Stimulated activated CD4-positive, alpha-beta T cell treated with anti-CD3 and anti-CD28 coated beads, Interleukin-15, amount 100 ng/mL, for 24 hours (primary cell): ENCODE measurements at places on chromosomes 1 and 21.

DNA sequence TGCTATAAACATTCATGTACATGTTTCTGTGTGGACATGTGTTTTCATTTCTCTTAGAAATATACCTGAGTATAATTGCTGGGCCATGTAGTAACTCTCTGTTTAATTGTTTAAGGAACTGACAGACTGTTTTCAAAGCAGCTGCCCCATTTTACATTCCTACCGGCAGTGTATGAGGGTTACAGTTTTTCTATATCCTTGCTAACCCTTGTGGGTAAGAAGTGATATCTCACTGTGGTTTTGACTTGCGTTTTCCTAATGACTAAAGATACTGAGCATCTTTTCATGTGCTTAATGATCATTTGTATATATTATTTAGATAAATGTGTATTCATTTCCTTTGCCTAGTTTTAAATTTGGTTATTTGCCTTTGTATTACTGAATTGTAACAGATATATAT, 81.7 kb downstream of the DNM3 start:
- no peak for DNase-seq

DNA sequence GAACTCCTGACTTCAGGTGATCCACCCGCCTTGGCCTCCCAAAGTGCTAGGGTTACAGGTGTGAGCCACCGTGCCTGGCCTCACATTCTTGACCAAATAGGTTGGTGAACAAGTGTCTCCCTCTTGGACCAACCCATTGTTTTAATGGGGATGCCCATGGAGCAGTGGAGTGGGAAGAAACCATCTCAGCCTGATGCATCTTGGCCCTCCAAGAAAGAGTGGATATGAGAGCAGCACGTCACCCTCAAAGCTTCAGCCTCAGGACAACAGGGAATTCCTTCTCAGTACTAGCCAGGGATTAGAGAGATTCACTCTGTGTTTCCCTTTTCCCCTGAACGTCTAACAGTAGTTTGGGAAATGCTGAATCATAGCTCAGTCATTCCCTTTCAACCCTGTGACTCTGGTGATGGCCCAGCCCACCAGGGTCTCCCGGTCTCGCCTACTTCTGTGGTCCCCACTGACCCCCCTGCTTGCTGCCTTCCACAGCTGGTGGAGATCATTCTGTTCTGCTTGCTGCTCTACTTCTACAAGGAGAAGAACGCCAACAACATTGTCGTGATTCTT, 37.4 kb downstream of the NIPAL3 start:
- DNase-seq = no peak

- DNase-seq = no peak
Observed at GRCh38 chr1:185420588-185421081, 103.6 kb upstream of the IVNS1ABP start.

- no peak for DNase-seq
Observed at GRCh38 chr1:91608876-91609275, 108.2 kb downstream of the CDC7 start.

GRCh38 chr1:241600496-241600901, 39.7 kb downstream of the CHML start:
- no peak for DNase-seq

DNA sequence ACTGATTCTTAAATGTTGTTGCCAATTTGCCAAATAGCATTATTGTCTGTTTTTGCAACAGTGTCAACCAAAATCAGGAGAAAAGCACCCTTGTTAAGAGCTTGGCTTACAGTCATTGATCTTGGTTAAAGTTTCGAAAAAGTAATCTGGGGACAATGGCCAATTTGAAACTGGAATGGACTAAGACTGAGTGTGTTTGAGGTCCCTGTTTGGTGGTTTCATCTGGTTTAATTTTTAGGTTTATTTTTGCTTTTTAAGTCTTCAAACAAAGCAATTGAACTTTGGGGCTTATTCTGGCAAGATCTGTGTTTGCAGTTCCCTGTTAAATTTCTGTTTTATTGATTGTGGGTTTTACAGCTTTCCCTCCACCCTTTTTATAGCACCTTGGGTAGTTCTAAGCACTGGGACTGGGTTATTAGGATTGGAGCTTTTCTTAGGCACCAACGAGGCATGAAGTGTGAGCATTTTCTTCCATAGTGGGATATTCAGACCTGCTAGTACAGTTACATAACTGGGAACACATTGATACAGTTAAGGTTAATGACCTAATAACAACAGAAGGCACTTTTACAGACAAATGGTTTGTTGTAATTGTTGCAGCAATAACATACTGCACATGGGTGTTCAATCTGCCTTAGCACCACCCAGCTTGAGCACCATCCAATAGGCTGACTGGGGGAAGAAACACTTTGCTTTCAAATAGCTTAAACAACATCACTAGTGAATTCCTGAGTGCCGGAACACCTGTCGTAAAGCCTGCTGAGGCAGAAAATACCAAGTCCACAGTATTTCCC, 40.6 kb upstream of the MAP10 start:
- DNase-seq = no peak
